ENCODE measurements at places on chromosomes 2 and 18. TPM values are rescaled to one million over a fixed set of nuclear protein-coding genes. Genes with fewer than 3 reads are reported as not detected.

The KCNF1 gene
- total RNA-seq: 0.20 TPM

The IL36RN gene
- total RNA-seq: not detected

The GBX2 gene
- total RNA-seq: 8.1 TPM

The ACVR2A gene
- 3.4 TPM for total RNA-seq

The BCL2 gene
- 0.27 TPM for total RNA-seq

The PLA2R1 gene
- total RNA-seq: 6.4 TPM

The SP5 gene
- total RNA-seq: not detected

The WDR12 gene
- total RNA-seq: 22.8 TPM

The CRYGC gene
- not detected for total RNA-seq

The SGPP2 gene
- not detected for total RNA-seq

The MEP1B gene
- total RNA-seq: not detected

The MAPK4 gene
- not detected for total RNA-seq

The AOX1 gene
- 21.0 TPM for total RNA-seq

The COBLL1 gene
- 17.7 TPM for total RNA-seq

The DNAJC5G gene
- not detected for total RNA-seq

The IL1F10 gene
- not detected for total RNA-seq

The FARP2 gene
- total RNA-seq: 20.3 TPM

The BOLL gene
- not detected for total RNA-seq

The SH2D6 gene
- total RNA-seq: not detected

The HNRNPLL gene
- 35.4 TPM for total RNA-seq

The FEV gene
- total RNA-seq: not detected

The MRPL33 gene
- 175 TPM for total RNA-seq

Data from mammary microvascular endothelial cell (primary cell).